ENCODE measurements at places on chromosomes 7 and 10.

GRCh38 chr7:8387551-8388256 lies 45.7 kb upstream of the NXPH1 start:
- DNase-seq: no peak

DNA sequence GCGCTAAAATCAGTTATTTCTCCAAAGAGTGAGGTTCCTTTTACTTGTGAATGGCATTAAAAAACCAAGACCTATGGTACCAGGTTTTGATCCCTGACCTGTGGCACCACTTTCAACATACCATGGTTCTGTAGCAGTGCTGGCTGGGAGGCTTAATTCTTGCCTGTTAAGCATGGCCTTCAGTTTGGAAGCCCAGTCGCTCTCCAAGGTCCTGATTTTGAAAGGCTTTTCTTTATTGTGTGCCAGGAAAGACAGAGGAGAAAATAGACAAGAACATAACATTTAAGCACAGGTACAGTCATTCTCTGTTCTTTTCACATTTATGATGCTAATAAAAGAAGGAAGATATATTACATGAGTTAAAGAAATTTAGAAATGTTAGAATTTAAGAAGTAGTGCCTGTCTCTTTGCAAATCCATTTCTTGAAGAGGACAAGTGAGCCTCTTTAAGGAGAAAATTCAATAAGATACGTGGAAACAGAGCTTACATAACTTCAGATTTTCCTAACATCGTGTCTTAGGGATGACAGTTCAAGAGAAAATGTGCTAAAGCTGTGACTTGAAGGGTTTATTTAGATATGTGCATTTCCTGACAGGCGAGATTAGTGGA lies 357.6 kb downstream of the DPP6 start:
- DNase-seq: no peak

- no peak for DNase-seq
These were observed 11.9 kb downstream of the ZCCHC24 start for GRCh38 chr10:79433324-79434222.

- no peak for DNase-seq
These were observed 70.3 kb upstream of the LOXL4 start for GRCh38 chr10:98338318-98338717.

DNA sequence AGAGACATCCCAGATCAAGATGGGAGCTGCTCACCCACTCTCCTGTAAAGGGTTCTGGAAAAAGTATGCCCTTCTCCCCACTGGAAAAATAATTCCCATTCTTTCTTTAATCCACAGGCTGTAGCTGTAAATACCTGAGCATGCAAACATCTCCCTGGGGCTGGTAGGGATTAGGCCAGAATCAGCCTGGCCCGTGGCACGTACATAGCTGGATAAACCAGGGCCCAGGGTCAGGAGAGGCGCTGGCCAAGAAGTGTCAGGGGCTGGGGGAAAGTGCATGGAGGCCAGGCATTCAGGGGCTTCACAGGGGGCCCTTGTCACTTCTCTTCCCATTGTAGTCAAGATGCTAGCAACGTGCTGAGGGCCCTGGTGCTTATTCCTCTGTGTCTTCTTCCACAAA lies 30.7 kb upstream of the AQP1 start:
- DNase-seq: no peak

DNA sequence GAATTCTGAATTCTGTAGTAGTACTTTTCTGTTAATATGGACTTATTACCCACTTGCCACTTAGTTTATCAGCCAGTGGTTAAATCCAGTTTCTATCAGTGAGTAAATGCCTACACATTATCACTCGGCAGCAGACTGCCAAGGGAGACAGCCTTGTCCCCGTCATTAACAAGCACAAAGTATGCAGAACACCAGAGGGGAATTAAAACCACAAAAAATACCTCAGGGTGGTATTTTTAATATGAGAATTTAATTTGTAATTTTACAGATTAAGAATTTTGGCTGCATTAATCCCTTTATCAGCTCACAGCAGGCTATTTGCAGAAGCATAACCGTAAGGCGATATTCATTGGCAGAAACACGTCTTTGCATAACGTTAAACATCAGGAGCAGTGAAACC lies 150.0 kb upstream of the FZD1 start:
- DNase-seq: no peak

Measured in CD8-positive, alpha-beta memory T cell (primary cell).